ENCODE measurements at places on chromosomes 5 and 9.

- DNase-seq = no peak
These were observed 149.1 kb upstream of the KLF4 start for GRCh38 chr9:107638521-107639310.

GRCh38 chr9:15295761-15296405 is 11.1 kb downstream of the TTC39B start:
- no peak for DNase-seq

GRCh38 chr9:92140074-92140753 is 25.0 kb upstream of the SPTLC1 start:
- DNase-seq = peak; percentile 59

GRCh38 chr9:72360324-72360723 is 4.7 kb downstream of the ZFAND5 start:
- DNase-seq = no peak

DNA sequence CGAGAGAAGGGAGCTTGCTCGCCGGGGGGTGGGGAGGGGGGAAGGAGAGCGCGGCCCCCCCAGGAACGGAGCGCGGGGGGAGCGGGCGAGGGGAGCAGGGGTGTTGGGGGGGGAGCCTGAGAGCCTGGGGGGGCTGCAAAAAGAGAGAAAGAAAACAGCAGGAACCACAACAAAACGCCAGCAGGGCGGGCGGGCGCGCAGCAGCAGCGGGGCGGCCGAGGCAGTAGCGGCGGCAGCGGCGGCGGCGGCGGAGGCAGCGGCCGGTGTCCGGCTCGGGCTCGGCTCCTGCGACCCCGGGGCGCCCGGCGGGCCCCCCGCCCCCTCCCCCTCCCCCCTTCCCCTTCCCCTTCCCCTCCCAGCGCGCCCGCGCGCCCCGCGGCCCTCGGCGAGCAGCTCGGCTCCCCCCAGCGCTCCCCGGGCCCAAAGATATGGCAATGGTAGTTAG is 1.6 kb downstream of the NR2F1 start:
- DNase-seq = peak; percentile 26

DNA sequence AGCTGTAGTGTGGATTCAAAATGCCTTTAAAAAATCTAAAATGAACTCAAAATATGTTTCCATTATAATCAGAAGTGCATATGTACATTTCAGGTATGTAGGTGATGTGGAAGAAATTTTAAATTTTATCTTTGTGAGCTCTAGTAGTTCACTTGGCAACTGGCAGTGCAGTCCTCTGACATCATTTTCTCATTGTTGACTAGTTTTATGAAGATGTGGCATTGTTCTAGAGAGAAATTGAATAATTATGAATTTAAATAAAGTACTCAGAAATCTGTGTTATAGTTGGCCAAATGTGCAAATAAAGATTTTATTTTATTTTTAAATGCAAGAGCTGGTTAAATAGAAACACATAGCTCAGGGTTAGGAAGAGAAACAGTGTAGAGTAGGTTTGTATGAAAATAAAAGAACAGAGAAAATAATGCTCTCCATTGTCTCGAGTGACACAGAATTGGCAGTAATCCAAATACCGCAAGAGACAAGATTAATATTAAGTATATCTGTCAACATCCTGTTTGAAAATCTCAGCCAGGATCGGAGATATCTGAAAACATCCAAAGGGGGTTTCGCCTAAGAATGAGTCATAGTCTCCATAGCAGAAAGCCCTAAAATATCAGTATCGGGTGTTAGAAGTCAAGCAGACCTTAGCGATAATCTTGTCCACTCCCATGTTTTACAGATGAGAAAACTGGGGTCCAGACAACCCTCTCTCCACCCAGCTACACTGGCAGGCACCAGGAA is 189.4 kb downstream of the CCDC192 start:
- peak; percentile 4 for DNase-seq

DNA sequence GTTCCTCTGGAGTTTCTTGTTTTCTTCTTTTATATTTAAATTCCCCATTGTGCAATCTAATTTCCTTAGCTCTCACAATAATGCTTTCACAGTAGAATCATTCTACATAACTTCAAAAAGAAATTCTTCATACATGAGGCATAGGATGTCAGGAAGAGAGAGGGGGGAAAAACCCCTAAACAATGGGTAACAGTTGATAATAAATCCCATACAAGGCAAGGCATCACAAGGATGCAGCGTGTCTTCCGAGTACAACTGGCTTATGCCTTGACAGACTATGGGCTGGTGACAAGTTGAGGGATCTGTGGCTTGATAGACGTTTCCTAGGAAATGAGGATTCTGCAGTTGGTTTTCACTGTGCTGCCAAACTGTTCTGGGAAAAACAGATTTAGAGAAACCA is 247.4 kb downstream of the ARL15 start:
- no peak for DNase-seq

DNA sequence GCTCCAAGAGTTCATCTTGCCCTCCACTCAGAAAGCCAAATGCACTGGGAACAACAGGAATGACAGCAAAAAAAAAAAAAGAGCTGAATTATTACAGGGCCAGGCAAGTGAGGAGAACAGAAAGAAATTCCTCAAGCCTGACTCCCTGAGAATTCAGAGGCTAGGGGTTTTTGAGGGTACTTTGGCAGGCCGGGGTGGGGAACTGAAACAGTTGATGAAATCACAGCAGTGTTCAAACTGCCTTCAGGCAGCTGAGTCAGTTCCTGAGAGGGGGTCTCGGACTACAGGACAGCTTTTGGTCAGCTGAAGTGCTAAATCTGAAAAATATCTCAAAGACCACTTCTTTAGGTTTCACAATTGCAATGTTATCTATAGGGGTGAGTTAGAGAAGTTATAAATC is 419.4 kb downstream of the SEMA5A start:
- no peak for DNase-seq

DNA sequence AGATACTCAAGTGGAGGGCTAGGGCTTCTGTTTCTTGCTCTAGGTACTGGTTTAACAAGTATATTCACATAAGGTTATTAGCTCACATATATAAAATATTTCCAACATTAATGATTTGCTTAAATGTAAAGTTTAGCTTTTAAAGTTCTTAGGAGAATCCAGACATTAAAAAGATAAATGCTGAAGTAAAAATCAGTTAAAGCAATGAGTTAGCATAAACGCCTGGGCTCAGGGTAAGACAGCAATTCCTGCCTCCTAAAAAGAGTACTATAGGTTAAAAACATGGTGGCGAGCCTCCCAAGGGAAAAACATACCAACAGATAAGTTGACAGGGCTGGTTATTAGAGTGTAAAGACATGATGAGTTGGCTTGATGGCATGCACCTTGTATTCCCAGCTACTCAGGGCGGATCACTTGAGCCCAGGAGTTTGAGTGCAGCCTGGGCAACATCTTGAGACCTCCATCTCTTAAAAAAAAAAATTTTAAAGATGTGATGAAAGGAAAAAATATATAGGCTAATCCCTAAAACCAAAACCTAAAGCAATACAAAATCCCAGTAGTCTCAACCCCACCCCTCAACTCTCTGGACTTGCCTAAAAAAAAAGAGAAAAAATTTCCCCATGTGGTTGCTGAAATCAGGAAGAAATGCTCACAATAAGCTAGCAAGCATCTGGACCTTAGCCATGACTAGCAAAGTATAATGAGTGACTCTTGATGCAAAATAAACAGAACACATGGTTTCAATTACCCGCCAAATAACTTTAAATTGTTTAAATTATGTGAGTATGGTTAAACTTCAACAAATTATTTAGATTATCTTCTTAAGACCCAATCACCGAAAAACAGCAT is 3.6 kb downstream of the GOLPH3 start:
- peak; percentile 58 for DNase-seq

DNA sequence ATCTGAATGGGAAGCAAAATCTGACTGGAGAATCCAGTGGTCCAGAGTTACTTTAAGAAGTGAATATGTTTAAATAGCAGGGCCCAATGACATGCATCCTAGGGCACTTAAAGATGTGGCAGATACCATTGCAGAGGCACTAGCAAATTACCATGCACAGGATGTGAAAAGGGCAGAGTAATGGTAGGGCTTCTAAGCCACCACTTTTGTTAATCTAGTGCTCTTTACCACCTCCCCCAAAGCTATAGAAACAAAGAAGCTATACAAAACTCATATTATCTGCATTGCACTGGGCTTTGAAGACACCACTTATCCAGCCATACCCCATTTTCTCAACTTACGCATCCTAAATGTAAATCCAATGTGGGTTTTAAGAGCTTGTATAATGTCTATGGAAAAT is 81.2 kb downstream of the ZCCHC7 start:
- DNase-seq = no peak

GRCh38 chr9:93235300-93235960 is 51.5 kb downstream of the WNK2 start:
- no peak for DNase-seq

DNA sequence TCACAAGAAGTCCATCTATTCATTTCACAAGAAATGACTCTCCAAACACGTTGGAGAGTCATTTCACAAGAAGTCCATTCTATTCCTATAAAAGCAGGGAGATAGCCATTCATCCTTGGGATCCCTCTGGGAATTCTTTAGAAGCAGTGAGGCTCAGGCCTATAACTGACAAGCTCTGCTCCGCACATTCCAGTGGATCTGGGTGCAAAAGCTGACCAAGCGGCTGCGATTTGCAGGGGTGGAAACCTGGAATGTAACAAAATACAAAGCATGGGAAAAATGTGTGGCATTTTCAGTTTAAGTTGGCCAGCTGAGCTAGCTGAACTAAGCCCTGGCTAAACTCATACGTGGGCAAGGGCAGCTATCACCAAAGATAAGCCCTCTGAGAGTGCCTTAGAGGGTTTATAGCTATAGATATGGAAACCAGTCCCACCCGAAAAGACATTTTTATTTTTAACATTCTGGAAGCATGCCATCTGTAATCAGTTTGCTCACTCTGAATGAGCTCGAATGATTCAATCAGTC is 8.7 kb downstream of the TAS2R1 start:
- no peak for DNase-seq

GRCh38 chr5:157719245-157719644 is 12.0 kb upstream of the THG1L start:
- DNase-seq = no peak

DNA sequence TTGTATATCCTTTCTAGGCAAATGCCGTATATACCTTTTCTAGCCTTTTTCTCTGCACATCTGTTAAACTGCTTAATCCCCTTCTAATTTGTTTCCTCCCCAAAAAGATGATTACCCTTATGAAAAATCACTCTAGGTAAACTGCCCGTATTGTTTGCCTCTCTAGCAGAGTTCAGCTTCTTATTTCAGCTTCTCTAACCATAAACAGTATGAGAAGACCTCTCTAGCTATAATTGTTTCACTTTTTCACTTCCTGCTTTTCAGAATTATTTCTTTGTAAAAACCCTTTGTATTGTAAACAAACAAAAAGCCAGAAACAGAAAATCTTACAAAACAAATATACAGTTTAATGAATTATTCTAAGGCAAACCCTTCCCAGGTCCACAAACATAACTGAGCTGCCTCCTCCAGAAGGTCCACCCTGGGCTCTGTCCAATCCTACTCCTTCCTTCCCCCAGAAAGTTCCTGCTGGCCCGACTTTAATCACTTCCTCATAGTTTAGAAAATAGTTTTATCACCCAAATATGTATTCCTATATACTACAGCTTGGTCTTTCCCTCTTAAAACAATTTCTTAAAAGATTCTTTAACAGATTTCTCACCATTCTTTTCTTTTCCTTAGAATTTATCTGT is 158.1 kb downstream of the FGF1 start:
- DNase-seq = no peak

- DNase-seq = no peak
These were observed 35.4 kb downstream of the FBXO4 start for GRCh38 chr5:41960481-41960880.

DNA sequence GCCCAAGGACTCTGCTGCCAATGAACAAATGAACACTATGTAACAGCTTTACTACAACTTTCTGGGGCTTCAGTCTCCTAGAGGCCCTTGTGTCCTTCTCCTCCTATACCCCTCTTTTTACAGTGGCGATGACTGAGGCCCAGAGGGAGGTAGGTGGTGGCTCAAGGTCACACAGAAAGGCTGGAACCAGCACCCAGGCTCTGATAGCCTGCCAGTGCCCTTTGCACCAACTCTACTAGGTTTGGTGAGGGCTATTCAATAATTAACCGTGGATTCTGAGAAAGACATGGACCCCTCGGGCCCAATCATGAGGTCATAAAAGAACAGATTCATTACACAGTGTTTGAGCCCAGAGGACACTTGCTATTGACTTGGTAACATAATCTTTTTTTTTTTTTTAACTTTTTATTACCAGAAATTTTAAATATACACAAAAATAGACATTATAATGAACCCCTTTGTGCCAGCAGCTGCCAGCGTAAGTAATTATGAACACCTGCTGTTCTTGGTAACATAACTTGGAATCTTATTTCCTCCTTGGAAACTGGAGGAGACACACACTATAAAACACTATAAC is 6.1 kb upstream of the ALDH1B1 start:
- no peak for DNase-seq

- no peak for DNase-seq
These were observed 171.8 kb upstream of the MVB12B start for GRCh38 chr9:126154869-126155268.

DNA sequence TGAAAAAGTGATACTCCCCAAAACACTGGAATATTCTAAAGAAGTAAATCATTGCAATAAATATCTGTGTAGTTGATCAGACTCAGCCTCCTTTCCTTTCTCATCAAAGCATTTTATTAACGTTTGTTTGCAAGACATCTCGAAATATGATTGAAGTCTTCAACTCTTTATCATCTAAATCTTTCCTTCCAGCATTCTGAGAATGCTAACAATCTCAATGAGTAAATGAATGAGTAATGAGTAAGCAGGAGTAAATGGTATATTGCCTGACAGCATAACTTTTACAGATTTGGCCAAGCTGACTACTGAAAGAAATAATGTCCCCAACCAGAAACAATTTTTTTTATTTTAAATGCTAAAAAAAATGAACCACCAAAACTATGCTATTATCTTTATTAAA is 157.1 kb downstream of the SLCO4C1 start:
- DNase-seq = no peak
